ENCODE measurements at places on chromosomes 2 and 18.

- DNase-seq: no peak
Measured at GRCh38 chr2:112713585-112713925, 7.3 kb upstream of the NT5DC4 start.

GRCh38 chr2:160628811-160629210 is 135.2 kb upstream of the RBMS1 start:
- DNase-seq: no peak

DNA sequence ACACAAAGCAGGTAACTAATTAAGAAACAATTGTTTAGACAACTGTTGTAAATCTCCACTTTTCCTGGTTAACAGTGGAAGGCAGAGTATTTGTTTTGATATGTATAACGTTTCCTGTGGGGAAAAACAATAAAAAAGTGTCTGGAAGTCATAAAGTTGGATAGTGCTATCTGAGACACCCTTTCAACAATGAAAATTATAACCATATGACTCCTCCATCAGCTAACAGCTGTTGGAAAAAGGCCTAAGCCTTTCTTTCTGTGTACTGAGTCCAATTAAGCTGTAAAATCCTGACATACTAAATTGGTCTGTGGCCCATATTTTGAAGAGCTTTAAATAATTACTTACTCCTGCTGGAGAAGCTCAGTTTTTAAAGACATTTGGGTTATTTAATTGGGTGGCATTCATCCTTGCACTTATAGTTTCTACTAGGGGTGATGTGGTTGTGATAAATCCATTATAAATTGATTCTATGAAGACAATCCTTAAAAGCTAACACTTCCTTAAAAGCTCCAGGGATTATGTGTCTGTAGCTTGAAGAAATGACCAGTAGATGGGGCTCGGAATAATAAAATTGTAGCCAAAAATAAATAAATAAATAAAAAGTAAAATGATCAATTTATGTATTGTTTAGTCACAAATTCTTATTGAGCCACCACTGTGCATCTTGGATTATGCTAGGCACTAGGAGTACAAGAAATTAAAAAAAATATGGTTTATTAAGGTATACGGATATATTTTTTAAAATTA is 698.1 kb upstream of the NXPH2 start:
- no peak for DNase-seq

DNA sequence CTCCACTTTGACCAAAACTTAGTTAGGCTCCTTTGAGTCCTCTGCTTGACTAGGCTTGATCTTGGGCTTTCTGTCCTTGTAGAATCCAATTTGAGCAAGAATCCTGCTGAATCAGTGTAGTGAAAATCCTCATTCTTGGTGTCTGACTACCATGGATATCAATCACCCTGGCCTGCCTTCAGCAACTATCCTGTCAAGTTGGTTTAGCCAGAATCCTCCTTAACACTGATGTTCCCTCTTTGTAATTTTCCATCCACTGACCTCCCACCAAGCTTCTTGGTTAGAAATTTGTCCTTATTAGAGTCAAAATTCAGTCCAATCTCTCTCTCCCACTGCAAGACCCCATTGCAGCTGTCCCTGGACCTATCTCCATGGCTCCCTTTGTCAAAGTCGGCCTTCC is 494 bp upstream of the RBM45 start:
- no peak for DNase-seq

- DNase-seq: peak; percentile 12
Measured at GRCh38 chr2:239285071-239285931, 115.5 kb downstream of the HDAC4 start.

- DNase-seq: no peak
Measured at GRCh38 chr2:233252227-233252626, 754 bp downstream of the ATG16L1 start.

DNA sequence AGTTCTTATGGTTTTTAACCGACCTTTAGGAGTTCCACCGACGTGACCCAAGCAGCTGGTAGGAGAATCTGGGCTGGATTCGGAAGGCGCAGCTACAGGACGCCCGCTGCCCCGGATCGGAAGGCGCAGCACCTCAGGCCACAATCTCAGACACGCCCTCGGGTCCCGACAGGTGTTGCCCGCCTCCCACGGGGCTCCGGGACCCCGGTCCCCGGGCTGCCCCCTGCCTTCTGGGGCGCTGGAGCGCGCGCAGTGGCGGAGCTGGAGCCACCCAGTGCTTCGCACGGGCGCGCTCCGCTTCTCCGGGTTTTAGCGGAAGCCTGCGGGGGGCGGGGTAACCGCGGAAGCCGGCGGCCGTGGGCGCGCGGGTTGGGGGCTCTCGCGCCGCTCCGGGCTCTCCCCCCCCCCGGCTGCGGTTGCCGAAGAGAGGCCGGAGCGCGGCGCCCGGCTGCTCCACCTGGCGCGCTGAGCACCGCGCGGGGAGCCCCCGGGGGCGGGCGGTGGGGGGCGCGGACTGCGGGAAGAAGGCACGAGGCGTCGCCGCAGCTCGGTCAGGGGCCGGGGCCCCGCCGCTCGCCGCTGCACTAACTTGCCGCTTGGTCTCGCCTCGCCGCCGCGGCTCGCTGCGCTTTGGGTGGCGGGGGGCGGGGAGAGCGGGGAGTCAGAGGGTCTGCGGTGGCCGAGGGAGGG is 718.8 kb downstream of the DPP10 start:
- peak; percentile 39 for DNase-seq

DNA sequence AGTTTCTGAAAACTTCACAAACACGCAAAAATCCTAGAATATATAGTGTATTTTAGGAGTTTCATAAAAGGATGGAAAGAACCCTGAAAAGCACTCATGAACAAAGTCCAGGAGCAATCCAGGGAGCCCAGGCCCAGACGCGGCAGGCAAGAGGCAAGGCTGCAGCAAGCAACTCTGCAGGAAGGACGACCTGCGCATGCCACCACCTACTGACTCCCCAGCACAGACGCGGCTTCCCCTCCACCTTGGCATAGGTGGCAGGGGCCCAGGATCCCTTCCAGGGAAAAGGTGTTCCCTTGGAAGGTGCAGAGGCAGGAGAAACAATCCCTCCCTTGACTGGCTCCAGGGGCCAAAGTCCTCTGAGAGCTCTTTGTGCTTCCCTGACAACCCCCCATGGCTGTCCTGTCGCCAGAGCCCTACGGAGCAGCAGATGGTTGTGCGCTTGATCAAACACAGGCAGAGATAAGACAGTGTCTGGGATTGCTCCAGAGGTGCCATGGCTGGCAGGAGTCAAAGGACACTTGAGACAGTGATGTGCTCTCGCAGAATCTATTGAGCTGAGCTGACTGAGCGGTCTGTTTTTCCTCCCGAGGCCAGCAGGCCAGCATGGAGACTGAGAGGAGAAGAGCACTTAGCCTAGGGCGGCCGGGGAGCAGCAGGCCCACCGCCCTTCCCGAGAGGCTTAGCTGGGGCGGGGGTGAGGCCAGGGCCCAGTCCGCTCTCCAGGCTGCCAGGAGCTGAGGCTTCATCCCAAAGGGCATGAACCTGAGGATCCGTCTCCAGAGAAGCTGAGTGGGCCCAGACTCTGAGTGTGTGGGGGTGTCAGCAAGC is 10.8 kb upstream of the AMER3 start:
- DNase-seq: peak; percentile 70

- peak; percentile 90 for DNase-seq
Measured at GRCh38 chr2:96869281-96869821, 529 bp downstream of the SEMA4C start.

GRCh38 chr2:86301711-86302202 is 35.7 kb downstream of the REEP1 start:
- DNase-seq: no peak

DNA sequence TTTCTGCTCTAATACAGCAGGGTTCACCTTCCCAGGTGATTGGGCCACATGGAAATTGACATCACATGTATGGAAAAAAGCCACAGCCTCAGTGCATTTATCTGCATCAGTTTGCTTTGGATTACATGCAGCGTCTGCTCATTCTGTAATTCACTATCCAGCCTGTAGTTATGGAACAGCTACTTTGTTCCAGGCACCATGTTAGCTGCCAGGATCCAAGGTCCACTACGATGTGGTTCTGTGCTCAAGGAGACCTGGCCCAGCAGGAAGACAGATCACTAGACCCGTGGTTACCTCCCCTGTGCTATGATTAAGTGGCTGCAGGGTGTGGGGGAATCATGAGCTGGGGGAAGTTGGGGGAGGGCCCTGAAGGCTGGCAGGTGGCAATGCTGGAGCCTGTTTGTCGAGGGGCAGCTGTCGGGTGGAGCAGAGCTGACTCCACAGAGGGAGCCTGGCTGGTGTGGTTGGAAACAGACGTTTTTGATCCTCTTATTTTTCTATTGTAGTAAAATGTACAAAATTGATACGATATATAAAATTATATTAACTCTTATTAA is 58.6 kb downstream of the TSHZ1 start:
- no peak for DNase-seq

DNA sequence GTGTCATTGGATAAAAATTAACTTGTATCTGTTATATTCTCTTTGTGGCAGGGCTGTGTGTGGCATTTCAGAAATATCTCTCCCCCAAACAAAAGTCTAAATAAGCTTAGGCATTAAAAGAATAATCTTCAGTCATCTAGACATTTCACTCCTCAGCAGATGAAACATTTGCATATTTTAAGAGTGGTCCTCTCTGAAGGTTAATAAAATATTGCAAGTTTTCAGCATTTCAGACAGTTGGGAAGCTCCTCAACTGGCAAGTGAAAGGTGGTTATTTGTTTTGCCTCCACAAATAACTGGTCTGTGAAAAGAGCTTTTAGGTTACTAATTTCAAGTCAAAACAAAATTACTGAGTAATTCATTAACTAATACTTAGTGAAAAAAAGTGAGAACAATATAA is 462.6 kb downstream of the EPHA4 start:
- no peak for DNase-seq

- DNase-seq: no peak
Measured at GRCh38 chr2:211468877-211469663, 912.7 kb downstream of the CPS1 start.

DNA sequence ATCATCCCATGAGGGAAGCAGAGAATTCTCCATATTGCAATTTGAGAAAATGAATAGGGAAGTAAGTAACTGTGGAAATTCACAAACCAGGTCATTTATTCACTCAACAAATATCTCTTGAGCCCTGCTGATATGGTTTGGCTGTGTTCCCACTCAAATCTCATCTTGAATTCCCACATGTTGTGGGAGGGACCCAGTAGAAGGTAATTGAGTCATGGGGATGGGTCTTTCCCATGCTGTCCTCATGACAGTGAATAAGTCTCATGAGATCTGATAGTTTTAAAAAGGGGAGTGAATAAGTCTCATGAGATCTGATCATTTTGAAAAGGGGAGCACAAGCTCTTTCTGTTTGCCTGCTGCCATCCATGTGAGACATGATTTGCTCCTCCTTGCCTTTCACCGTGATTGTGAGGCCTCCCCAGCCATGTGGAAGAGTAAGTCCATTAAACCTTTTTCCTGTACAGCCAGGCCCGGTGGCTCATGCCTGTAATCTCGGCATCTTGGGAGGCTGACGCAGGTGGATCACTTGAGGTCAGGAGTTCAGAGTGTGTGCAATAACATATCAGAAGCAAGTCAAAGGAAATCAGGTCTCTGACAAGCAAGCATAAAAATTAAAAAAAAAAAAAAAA is 193.2 kb downstream of the NDUFA10 start:
- no peak for DNase-seq

DNA sequence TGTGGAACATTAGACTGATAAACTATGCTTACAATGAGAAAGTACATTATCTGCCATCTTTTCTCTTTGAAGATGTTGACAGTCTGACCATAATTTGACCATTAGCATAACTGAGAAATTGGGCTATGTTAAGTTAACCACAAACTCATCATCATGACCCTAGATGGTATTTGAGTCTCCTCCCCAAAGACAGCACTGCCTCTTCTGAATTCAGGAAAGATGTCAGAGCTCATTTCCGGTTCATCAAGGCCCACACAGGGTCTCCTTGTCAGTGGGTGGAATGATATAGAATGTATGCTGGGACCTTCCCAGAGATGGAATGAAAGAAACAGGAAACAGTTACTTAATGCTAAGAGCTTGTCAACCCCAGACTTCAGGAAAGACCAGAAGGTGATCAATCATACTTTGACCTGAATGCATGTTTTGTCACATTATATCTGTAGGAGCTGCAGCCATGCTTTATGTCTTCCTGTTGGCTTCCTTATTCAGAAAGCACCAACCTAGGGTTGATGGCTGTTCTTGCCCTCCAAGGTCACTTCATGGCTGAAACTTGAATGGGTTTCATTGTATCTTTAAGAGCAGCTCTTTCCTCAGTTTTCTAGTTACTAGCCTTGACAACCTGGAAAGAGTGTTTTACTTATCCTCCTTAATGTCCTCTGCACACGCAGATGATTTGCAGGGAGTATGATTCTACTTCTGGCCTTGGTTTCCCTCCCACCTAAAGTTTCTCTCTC is 99.1 kb upstream of the NEUROD1 start:
- DNase-seq: no peak

GRCh38 chr18:78292618-78293380 is 686.8 kb upstream of the SALL3 start:
- DNase-seq: no peak

DNA sequence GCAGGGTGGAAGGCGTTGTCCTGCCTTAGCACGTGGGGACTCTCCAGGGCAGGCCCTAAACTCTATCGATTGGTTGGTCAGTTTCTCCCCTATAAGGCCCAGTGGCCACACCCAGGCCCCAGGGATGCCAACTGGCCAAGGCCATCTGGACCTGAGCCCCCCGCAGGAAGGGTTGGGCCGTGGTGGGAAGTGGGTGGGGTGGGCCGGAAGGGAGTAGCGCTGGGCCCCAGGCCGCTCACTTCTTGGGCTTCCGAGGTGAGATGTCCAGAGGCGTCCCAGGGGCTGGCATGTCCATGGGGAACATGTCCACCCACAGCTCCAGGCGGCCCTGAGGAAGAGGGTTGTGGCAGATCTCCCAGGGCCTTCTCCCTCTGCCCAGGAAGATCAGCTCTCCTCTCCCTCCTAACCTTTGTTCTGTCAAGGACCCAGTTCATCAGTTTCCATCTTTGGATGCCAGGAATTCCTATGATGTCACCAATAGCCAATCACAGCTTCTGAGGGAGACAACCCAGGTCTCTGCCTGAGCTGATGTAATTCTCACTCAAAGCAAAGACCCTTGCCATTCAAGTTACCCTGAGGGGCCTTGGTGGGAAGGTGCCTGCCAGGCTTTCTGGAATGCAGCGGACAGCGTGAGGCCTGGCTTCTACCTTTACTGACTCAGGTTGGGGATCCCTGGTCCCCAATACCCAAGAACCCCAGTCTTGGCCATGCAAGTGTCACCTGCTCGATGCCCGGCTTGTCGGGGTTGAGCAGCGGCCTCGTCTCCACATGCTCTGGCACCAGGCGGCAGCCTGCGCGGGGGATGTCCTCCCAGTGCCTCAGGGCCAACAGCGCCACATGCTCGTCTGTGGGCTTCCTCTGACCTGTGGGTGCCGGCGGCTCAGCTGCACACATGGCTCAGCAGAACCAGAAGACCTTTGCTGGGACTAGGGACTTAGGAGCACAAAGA is 14.4 kb downstream of the OTOF start:
- no peak for DNase-seq

- DNase-seq: no peak
Measured at GRCh38 chr2:31483246-31483645, 68.7 kb upstream of the XDH start.

DNA sequence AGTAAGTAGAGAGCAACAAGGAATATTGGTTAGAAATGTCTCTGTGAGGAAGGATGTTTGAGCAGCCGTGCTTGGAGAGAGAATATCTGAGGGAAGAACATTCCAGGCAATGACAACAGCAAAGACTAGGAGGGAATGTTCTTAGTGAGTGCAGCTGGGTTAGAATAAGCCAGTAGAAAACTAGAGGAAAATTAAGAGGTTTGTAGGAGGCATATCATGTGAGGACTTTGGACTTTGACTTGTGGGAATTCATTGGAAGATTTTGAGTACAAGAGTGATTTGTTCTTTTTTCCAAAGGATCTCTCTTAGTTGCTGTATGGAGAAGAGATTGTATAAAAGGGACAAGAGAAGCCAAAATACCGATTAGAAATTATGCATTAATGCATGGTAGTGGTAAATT is 47.2 kb downstream of the PPM1B start:
- no peak for DNase-seq

All from right cardiac atrium (tissue), 5 donors.